ENCODE measurements at places on chromosomes 3 and 15.
A peak's percentile ranks its signal among the peaks of the same experiment; 100 is the strongest.

DNA sequence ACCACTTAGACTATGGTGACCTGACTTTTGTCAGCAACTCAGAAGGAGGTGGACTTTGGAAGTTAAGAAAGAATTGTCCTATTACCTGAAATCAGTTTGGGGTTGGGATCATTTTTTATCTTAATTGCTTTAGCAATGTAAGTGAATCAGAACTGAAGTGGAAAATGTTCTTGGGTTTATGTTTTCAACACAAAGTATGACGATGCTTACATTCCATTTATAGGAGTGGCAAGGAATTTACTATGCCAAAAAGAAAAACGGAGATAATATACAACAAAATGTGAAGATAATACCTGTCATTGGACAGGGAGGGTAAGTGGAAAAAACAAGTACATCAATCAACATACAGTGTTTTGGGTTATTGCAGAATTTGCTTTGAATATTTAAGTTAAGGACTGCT, 116.1 kb downstream of the PDE8A start:
- no peak for DNase-seq

DNA sequence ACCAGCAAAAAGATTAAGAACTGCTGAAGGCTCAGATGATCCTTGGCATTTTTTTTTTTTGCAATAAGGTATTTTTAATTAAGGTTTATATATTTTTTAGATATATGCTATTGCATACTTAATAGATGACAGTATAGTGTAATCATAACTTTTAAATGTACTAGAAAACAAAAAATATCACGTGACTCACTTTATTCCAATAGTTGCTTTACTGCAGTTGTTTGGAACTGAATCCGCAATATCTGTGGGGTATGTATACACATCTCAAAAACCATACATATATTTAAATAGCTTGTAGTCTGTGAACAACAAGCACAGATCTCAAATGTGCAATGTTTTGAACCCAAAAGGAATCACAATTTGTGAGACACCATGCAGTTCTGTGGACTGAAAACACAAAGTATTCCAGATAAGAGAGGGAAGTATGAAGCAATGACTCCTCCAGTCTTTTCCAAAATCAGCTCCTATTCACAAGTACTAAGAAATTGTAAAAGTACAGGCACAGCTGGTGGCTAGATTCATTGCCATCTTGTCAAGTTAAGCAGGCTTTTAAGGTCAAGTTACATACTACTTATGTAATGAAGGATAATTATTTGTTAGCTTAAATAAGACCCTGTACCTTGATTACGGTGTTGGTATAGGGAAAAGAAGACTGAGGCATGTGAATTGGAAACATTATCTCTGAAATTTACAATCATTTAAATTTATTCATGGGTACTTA, 331.1 kb downstream of the TBC1D5 start:
- DNase-seq, result no peak

DNA sequence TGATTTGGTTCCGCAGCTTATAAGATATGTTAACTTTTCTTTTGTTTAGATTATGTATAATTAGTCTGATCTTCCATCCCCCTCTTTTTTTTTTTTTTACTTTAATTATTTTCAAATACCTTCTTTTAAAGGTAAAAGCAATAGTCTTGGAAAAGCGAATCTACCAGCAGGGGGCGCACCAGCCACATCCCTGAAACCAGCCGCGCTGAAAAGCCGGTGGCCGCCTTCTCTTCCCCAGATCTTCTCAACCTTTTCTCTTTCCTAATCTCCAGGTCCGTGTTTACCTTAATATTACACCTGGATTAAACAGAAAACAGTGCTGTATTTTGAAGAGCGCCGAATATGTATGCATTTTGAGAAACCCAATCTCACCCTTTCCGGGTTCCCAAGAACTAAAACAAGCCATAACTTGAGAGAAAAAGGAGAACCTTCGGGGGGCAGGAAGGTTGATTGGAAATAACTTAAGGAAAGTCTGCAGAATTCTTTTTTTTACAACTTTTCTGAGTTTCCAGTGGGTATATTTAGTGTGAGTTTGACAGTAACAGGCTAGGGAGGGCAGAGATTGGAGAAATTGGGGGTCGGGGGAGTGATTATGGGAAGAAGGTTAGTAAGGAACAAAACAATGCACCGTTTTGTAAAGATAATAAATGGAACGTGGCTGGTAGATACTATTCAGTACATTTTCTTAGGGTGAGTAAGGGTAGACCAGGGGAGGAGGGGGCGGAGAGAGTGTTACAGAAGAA, 2.0 kb upstream of the SOX2 start:
- DNase-seq, result peak; percentile 77

- DNase-seq, result peak; percentile 15
Measured at GRCh38 chr15:32994810-32995424, 199.6 kb downstream of the FMN1 start.

DNA sequence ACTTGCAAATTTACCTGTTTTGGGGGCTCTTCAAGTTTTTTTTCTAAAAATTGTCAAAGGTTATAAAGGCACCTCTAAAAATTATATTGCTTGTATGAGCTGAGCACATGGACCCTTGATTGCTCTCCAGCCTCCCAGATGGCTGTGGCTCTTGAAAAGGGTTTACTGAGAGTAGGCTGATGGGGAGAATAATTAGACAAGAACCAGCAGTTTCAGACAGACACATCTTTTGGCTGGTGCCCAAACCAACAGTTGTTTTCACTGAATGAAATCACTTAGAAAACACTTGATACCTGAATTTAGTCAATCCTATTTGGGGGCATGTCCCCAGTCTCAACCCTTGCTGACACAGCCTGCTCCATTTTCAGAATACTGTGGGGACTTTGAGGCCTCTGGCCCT, 217.6 kb downstream of the KBTBD8 start:
- DNase-seq, result no peak

DNA sequence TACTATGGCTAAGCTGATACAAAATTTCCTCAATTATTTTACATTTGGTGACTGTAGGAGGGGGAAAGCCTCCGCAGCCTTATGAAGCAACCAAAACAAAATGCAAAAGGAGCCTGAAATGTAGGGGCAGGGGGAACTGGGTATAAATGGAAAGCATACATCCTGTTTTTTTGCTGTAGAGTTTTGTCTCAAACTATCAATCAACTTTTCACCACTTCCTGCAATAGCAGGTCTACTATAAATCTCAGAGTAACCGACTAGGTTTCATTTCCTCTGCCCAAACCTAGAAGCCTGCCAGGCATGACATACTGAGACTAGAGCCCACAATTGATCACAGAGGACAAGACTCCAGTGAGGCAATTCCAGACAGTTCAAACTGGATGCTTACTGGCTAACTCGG, 91.3 kb downstream of the SHQ1 start:
- DNase-seq, result no peak

DNA sequence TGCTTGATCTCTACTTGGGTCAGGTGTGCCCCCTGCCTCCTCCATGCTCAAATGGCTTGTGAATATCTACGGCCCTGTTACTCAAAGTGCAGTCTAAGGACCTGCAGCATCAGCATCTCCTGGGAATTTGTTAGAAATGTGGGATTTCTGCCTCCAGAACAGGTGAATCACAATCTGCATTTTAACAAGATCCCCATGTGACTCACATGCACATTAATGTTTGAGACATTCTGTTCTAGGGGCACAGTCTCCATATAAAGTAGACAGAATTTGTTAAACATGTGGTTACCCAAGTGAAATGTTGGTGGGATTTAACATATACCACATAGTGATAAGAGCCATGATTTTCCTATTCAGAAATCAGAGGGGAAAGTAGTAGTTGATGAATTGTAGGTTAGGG, 256.2 kb downstream of the NR1D2 start:
- peak; percentile 4 for DNase-seq

DNA sequence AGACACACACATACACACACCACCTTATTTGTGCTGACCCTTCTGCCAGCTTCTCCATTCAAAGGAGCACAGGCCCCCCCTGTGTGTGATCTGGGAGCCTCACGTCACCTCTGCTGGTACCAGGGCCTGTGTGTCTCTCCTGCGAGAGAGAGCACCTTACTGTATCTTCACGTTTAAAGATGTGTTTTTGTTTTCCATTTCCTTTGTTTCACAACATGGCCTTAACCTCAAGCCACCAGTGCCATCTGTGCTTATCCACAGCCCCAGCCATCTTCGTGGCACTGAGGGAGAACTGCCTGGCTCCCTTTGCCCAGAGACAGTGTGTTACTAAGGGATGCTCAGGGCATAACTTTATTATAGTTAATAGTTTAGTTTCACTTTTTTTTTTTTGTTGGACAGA, 52.3 kb downstream of the ABHD2 start:
- no peak for DNase-seq
